Naive thymus-derived CD8-positive, alpha-beta T cell (primary cell): ENCODE measurements at places on chromosomes 7 and 10. TPM values are rescaled to one million over a fixed set of nuclear protein-coding genes. Genes with fewer than 3 reads are reported as not detected.

DNA sequence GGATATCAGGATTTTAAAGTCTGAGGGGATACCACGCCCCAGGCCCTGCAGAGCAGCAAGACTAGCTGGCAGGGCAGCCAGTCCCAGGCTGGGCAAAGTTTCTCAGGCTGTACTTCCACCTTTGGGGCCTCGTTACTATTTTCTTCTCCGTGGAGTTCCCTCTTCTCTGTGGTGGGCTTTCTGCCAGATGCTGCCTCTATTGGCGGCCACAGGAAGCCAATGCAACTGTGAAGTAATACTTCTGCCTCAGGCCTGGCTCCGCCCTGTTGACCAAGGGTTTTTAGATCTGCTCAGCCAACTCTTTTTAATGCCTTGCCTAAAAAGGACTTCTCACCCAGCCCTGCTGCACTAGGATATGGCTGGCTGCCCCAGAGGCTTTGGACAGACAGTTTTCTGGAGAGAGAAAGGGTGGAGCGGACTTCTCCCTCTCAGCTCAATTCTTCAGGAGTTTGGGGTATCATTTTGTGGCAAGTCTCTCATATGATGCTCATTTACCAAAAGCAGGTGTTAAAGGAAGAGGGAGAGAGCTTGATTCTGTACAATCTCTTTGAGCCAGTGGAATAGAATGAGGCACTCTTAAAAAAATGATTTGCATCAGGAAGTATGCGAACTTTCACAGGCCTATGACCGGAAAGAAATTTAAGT is 67.4 kb downstream of the HHEX start:
- no peaks in the 10 kb centered on the region for H3K27me3 ChIP-seq
- no peak overlapping the region for H3K27ac ChIP-seq
- peak; percentile 24 for DNase-seq
- no peaks in the 10 kb centered on the region for H3K36me3 ChIP-seq
- peaks cover 6% of the 10 kb centered on the region for H3K4me1 ChIP-seq
- no peak overlapping the region for H3K4me3 ChIP-seq

TPK1 gene
- 32.6 TPM for total RNA-seq

GJD4 gene
- total RNA-seq, result not detected

SPDYE2B gene
- not detected for total RNA-seq

VAX1 gene
- total RNA-seq, result not detected

GRCh38 chr7:117675497-117676435 is 195.9 kb downstream of the CFTR start:
- H3K4me3 ChIP-seq, result no peak overlapping the region
- H3K27ac ChIP-seq, result no peak overlapping the region
- no peaks in the 10 kb centered on the region for H3K4me1 ChIP-seq
- H3K27me3 ChIP-seq, result no peaks in the 10 kb centered on the region
- no peaks in the 10 kb centered on the region for H3K36me3 ChIP-seq
- no peak for DNase-seq

DNA sequence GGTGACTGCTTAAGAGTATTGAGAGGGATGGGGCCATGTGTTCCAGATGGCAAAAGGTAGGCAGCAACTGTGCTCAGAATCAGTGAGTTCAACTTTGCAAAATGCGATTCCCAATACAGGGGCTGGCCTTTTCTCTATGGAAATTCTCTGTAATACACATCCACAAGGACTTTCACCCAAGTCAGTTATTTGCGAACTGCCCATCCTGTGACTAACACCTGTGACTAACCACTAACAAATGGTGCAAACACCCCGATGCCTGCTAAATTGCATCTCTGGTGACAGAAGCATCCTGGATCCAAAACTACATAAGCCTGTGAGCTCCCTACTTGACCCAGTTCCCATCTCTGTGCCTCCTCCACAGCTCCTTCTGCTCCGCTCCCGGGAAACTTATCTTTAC is 9.0 kb upstream of the CUZD1 start:
- peaks cover 62% of the 10 kb centered on the region for H3K36me3 ChIP-seq
- H3K27ac ChIP-seq, result no peak overlapping the region
- DNase-seq, result no peak
- H3K4me3 ChIP-seq, result no peak overlapping the region
- no peaks in the 10 kb centered on the region for H3K27me3 ChIP-seq
- no peaks in the 10 kb centered on the region for H3K4me1 ChIP-seq

GRCh38 chr7:107856806-107857540 is 34.0 kb upstream of the DLD start:
- DNase-seq, result no peak
- peak overlapping the region; percentile 58 for H3K4me3 ChIP-seq
- H3K27me3 ChIP-seq, result no peaks in the 10 kb centered on the region
- H3K36me3 ChIP-seq, result no peaks in the 10 kb centered on the region
- peaks cover 33% of the 10 kb centered on the region for H3K4me1 ChIP-seq

DNA sequence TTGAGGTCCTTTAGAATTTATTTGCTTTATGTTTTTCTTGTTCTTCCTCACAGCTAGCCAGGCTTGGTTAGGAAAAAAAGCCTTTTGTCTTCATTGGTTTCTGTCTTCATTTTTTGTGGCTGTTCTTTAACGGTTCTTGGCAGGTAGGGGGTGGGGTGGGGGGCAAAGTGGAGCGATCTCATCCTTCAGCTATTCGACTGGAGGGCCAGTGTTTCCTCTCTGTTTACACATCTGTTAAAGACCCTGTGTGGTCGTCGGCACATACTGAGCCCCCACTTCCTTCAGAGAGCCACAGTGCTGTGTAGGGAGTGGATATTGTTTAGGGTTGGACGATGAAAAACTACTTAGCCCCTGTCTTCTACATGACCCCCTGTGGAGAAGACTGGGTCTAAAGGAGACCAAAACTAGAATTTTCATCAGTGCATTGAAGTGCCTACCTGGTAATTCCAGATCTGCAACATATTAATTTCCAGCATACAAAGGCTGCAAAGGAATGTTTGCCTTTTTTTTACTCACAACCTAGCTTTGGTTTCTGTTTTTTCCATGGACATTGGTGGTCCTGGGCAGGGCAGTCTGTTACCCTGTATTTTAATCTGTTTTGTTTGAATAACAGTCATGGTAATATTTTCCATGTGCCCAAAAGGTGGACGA is 29.0 kb downstream of the PRPF18 start:
- H3K4me3 ChIP-seq, result no peak overlapping the region
- peaks cover 11% of the 10 kb centered on the region for H3K36me3 ChIP-seq
- DNase-seq, result no peak
- H3K4me1 ChIP-seq, result peaks cover 6% of the 10 kb centered on the region

ARHGEF5 gene
- total RNA-seq, result 11.9 TPM

DNA sequence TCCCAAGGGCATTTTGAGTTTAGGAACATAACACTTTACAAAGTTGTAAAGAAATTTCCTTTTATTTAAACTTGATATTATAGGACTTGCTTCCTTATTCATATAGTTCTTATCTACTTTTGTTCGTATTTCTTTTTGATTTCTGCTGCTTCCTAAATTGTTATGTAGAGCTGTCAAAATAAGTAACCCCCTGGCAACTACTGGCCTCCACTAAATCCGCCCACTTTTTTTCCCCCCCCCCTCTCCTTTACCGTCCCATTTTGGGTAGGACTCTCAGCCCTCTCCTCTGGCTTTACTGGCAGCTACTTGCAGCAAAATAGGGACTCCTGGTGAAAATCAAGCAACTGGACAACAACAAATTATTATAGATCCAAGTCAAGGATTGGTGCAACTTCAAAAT is 1.1 kb downstream of the SP4 start:
- no peaks in the 10 kb centered on the region for H3K27me3 ChIP-seq
- H3K4me3 ChIP-seq, result peak overlapping the region; percentile 99
- peak overlapping the region; percentile 22 for H3K27ac ChIP-seq
- no peak for DNase-seq

RHOBTB1 gene
- total RNA-seq, result 0.33 TPM

TMEM225B gene
- 2.3 TPM for total RNA-seq

GRCh38 chr10:86172301-86172700 is 194.3 kb downstream of the GRID1 start:
- no peaks in the 10 kb centered on the region for H3K4me1 ChIP-seq
- no peaks in the 10 kb centered on the region for H3K36me3 ChIP-seq
- no peaks in the 10 kb centered on the region for H3K27me3 ChIP-seq
- H3K27ac ChIP-seq, result no peak overlapping the region

GRCh38 chr7:54796853-54797252 is 37.8 kb upstream of the SEC61G start:
- H3K4me3 ChIP-seq, result no peak overlapping the region
- no peaks in the 10 kb centered on the region for H3K36me3 ChIP-seq
- no peak for DNase-seq
- H3K27ac ChIP-seq, result no peak overlapping the region
- peaks cover 14% of the 10 kb centered on the region for H3K27me3 ChIP-seq
